ENCODE measurements at places on chromosomes 4 and X. TPM values are rescaled to one million over a fixed set of nuclear protein-coding genes. Genes with fewer than 3 reads are reported as not detected.

Gene LINC00632
- 2.4 TPM for total RNA-seq

Gene SEPTIN6
- total RNA-seq, result 12.7 TPM

Gene CABS1
- not detected for total RNA-seq

Gene ZNF674
- total RNA-seq, result 0.86 TPM

Gene GRID2
- total RNA-seq, result not detected

Gene PTCHD1
- not detected for total RNA-seq

Gene INPP4B
- 0.73 TPM for total RNA-seq

Gene ZNF280C
- total RNA-seq, result 1.6 TPM

Gene FRYL
- 15.9 TPM for total RNA-seq

Gene SSX2B
- not detected for total RNA-seq

Gene SNX25
- 8.0 TPM for total RNA-seq

Gene UTP3
- 13.7 TPM for total RNA-seq

Gene SLC2A9
- total RNA-seq, result 22.1 TPM

Gene CT55
- total RNA-seq, result not detected

Gene MAGEC2
- total RNA-seq, result not detected

Gene RPS6KA6
- 0.81 TPM for total RNA-seq

Gene GYG2
- 17.6 TPM for total RNA-seq

Gene DUX4
- not detected for total RNA-seq

Gene WAS
- 6.4 TPM for total RNA-seq

Gene MAGEB10
- not detected for total RNA-seq

Gene CRMP1
- total RNA-seq, result 0.09 TPM

Gene ETDB
- total RNA-seq, result not detected

Data from right lobe of liver (tissue), 6 donors.